ENCODE measurements at places on chromosomes 11 and 22.

DNA sequence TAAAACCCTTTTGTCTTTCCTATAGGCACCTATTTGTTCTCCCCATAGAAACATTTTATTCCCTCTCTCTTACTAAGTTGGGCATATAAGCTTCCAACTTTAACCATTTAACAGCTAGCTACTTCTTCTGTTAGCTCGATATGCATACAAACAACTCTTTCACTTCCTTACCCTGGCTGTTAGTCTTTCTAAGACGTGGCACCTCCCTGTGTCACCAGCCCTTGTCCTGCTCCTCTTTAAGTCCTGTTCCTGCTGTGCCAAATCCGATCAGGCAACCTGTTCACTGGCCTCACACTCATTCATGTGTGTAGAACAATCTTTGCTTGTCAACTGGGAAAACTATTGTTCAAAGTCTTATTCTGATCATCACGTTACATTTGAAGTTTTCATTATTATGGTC, 1376.1 kb upstream of the TENM4 start:
- DNase-seq, result no peak

- DNase-seq, result no peak
Measured at GRCh38 chr11:44088377-44088776, 7.1 kb upstream of the EXT2 start.

DNA sequence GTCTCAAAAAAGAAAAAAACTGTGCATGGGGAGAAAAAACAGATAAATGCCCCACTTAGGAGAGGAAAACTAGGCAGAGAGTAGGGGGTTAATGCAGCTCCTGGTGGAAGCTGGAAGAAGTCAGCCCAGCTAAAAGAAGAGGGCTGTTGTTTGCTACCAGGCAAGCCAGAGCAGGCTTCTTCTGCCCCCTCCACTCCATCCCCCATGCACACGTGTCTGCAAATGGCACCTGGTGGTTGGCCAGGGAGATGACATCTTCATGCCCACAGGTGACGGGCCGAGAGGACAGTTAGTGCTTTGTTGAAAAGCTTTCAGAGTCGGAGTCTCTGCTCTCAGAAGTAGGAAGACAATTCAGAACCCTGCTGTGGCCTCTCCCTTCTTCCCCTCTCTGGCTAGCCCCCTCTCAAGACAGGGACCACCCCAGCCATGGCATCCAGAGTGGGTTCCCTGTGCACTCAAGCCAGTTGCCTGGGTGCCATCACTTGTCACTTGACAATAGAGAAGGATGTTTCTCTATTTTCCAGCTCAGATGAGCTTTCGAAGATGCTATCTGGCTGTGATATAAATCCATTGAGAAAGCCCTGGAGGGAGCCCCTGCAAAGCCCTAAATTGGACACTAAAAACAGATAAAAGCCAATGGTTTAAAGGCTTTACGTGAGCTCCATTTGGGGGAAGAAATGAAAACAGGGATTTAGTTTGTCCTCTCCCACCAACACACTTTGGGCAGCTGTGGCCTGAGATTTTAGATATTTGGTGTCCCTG, 142.0 kb downstream of the TRIM29 start:
- no peak for DNase-seq

DNA sequence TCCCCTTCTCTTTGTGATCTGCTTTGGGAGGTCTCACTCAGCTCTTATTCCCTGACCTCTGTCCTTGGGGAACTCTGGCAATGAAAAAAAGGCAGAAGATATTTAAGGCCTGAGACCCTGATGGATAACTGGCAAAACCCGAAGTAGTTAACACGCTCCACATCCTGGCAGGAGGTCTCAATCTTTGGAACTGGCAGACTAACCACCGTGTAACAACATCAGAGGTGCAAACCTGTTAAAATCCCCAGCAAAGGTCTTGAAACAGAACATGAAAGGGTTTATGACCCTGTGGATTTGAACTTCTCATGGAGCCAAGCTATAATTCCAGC, 160.3 kb downstream of the DBX1 start:
- DNase-seq, result no peak

GRCh38 chr11:62147545-62147944, 23.7 kb downstream of the INCENP start:
- no peak for DNase-seq

DNA sequence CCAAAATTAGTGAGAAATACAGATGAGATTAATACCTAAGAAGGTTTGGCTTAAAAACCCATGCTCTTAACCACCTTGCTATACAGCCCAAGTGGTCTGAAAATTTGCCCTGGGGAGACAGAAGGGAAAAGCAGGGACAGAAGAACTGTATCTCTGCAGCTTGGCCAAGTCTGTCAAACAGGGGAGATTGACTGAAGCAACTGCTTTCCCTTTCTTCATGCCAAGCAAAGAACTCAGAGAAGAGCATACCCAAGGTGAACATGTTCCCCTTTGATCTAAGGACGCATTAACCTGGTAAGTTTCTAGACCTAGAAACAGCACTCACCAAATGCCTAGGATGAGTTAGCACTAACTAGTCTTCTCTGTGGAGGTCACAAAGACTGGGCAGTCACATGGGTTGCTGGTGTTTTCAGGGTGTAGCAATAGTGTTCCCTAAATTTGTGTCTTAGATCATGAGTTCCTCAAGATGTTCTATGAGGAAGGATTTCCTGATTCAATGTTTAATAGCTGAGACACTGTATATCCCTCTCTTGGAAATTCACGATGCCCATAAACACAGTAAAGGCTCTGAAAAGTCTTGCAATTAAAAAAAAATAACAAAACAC, 75.6 kb upstream of the GRAMD1B start:
- no peak for DNase-seq

- no peak for DNase-seq
Measured at GRCh38 chr11:47583844-47584243, 2.6 kb upstream of the FAM180B start.

GRCh38 chr11:57792870-57793269, 31.3 kb downstream of the CTNND1 start:
- no peak for DNase-seq

GRCh38 chr11:116062490-116063171, 558.4 kb upstream of the CADM1 start:
- DNase-seq, result no peak

DNA sequence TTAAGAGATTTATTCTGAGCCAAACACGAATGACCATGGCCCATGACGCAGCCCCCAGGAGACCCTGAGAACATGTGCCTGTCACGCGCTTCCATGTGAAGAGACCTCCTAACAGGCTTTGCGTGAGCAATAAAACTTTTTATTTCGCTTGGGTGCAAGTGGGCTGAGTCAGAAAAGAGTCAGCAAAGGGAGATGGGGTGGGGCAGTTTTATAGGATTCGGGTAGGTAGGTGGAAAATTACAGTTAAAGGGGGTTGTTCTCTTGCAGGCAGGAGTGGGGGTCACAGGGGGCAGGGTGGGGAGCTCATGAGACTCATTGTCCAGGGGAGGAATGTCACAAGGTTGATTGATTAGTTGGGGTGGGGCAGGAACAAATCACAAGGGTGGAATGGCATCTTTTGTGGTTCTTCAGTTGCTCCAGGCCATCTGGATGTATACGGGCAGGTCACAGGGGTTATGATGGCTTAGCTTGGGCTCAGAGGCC, 77.2 kb upstream of the FTH1 start:
- no peak for DNase-seq

GRCh38 chr11:60367009-60367408, 11.3 kb upstream of the MS4A7 start:
- no peak for DNase-seq

DNA sequence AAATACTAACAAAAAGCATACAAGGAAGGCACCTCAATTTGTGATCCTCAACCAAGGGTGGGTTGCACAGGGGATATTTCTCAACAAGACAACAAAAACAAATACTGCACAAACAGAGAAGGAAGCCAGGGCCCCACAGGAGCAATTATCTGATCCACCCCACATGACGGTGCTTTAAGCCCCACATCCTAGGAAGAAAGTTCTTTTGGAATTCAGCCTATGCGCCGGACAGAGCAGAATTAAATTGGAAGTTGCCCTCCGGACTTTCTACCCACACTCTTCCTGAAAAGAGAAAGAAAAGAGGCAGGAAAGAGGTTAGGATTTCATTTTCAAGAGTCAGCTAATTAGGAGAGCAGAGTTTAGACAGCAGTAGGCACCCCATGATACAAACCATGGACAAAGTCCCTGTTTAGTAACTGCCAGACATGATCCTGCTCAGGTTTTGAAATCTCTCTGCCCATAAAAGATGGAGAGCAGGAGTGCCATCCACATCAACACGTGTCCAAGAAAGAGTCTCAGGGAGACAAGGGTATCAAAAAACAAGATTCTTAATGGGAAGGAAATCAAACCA, 40.6 kb downstream of the OSBP start:
- no peak for DNase-seq

GRCh38 chr11:135069890-135070289, 657.8 kb upstream of the B3GAT1 start:
- DNase-seq, result peak; percentile 20

DNA sequence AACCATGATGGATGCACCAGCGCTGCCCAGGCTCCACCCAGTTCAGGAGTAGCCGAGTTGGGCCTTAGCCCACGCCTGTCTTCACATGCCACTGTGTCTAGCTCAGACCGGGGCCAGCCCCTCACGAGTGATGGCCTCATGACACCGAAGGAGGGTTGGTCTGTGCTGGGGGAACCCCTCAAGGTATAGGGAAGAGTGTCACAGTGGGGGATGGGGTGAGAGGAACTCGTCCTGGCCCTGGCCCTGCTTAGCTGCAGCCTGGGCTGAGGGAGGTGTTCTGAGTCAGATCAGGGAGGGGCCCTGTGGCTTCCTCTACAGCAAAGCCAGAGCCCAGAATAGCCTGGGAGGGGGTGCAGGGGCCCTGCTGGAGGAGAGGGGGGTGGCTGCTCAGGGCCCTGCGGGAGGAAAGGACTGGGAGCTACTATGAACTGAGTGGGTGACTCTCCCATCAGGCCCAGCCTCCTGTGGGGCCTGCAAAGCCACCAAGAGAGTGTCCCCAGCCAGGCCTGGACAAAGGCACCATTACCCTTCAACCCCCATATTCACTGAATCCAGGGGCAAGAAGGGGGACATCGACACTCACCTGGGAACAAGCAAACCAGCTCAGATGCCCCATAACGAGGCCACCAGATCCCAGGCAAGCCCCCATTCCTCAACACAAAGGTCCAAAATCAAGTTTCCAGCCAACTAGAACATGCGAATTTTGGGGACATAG, 41.2 kb downstream of the IGLL5 start:
- DNase-seq, result peak; percentile 5

DNA sequence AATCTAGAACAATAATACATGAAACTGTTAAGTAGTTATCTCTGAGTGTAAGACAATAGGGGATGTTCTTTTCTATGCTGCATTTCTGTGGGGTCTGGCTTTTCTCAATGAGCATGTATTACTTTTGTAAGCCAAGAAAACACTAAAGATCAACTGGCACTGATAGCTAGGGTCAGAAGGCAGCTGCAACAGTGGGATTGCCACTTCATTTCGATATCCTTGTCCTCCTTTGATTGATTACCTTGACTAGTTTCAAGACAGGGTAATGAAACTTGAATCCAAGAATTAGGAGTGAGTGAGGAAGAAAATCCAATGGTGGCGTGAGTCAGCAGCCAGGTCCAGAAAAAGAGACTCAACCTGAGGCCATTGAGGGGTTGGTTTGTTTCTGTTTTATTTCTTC, 46.5 kb downstream of the FEZ1 start:
- DNase-seq, result no peak

DNA sequence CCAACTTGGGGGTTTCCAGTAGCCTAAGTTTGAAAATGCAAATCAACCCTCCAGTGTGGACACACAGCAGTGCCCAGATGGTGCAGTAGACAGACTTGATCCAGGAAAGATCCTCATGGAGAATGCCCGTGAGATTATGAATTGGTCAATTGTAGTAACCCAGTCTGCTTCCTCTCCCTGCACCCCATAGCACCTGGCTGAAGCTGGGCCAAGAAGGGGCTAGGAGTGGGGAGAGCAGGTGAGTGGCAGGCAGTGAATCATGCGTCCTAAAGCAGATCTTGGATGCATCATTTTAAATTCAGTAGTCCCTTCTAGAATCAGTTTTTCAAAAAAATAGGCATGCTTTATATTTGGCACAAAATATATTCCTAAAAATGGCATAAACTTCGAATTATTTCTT, 52.2 kb downstream of the CYB5R2 start:
- no peak for DNase-seq

DNA sequence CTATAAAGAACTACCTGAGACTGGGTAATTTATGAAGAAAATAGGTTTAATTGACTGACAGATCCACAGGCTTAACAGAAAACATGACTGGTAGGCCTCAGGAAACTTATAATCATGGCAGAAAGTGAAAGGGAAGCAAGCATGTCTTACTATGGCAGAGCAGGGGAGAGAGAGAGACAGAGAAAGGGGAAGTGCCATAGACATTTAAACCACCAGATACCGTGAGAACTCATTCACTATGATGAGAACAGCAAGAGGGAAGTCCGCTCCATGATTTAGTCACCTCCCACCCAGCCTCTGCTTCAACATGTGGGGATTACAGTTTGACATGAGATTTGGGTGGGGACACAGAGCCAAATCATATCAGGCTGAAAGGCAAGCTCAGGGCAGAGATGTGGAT, 327.1 kb upstream of the DDI1 start:
- no peak for DNase-seq

DNA sequence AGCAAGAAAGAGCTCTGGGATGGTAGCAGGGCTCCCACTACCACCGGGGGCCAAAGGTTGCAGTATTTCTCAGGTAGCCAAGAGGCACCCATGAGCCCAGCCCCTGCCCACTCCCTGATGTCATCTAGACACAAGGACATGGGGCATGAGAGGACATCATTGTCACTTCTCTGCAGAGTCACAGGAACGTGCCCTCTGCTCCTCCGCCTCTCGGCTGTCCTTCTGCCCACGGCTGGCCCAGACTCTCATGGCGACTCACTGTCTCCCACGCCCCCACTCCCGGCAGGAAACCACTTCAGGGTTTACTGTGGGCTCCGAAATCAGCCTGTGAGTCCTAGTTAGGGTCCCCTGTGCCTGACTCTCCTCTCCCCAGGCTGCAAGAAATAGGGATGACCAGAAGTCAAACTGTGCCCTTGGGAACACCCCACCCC, 1.8 kb upstream of the GAL start:
- DNase-seq, result no peak

GRCh38 chr22:41779929-41780505, 20.5 kb upstream of the CCDC134 start:
- no peak for DNase-seq

- no peak for DNase-seq
Measured at GRCh38 chr22:39306456-39307361, 12.7 kb downstream of the RPL3 start.

GRCh38 chr11:78714539-78714938, 139.9 kb upstream of the NARS2 start:
- no peak for DNase-seq

GRCh38 chr11:20013346-20014066, 146.8 kb downstream of the DBX1 start:
- peak; percentile 60 for DNase-seq

DNA sequence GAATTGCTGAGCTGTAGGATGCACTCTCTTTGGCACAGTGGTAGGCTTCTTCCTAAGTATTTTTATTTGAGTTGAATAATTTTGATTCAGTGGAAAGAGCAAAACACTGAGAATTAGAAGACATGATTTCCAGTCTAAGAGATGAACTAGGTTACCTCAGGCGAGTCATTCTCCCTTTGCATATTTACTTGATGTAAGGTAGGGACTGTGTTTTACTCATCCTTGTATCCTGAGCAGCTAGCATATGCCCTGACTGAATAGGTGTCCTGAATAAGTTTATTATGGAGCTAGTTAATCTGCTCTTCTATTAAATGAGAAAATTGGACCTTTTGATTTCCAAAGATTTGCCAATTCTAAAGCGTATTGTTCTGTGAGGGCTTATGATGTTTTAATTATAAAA, 50.7 kb downstream of the STIM1 start:
- DNase-seq, result no peak

- DNase-seq, result no peak
Measured at GRCh38 chr22:39664485-39665200, 94.1 kb downstream of the CACNA1I start.

GRCh38 chr22:42978453-42979103, 36.4 kb downstream of the PACSIN2 start:
- DNase-seq, result no peak

Data from choroid plexus epithelial cell (primary cell).